ENCODE measurements at places on chromosomes 5 and 9. TPM values are rescaled to one million over a fixed set of nuclear protein-coding genes. Genes with fewer than 3 reads are reported as not detected.
A peak's percentile ranks its signal among the peaks of the same experiment; 100 is the strongest.

The SLC25A2 gene
- total RNA-seq, result not detected

The FAM151B gene
- 1.2 TPM for total RNA-seq

GRCh38 chr5:151925340-151925739 is 689 bp upstream of the GLRA1 start:
- no peak for DNase-seq
- no peaks in the 10 kb centered on the region for H3K4me1 ChIP-seq
- peak overlapping the region; percentile 57 for H3K4me3 ChIP-seq
- peaks cover 76% of the 10 kb centered on the region for H3K27me3 ChIP-seq
- peak overlapping the region; percentile 54 for H3K27ac ChIP-seq
- no peaks in the 10 kb centered on the region for H3K36me3 ChIP-seq

GRCh38 chr5:116970318-116970717 is 395.7 kb upstream of the SEMA6A start:
- H3K27ac ChIP-seq, result no peak overlapping the region
- DNase-seq, result no peak
- H3K4me1 ChIP-seq, result no peaks in the 10 kb centered on the region
- no peak overlapping the region for H3K4me3 ChIP-seq
- no peaks in the 10 kb centered on the region for H3K36me3 ChIP-seq

- H3K36me3 ChIP-seq, result no peaks in the 10 kb centered on the region
- no peak overlapping the region for H3K4me3 ChIP-seq
- H3K27me3 ChIP-seq, result no peaks in the 10 kb centered on the region
- H3K4me1 ChIP-seq, result no peaks in the 10 kb centered on the region
- H3K27ac ChIP-seq, result no peak overlapping the region
These were observed 237.8 kb upstream of the GAS1 start for GRCh38 chr9:87184956-87185642.

- no peak overlapping the region for H3K27ac ChIP-seq
- no peak for DNase-seq
- H3K4me3 ChIP-seq, result no peak overlapping the region
- peaks cover 4% of the 10 kb centered on the region for H3K4me1 ChIP-seq
- H3K27me3 ChIP-seq, result no peaks in the 10 kb centered on the region
- no peaks in the 10 kb centered on the region for H3K36me3 ChIP-seq
These were observed 14.0 kb upstream of the CHD1 start for GRCh38 chr5:98942847-98943246.

The DHX29 gene
- 28.7 TPM for total RNA-seq

DNA sequence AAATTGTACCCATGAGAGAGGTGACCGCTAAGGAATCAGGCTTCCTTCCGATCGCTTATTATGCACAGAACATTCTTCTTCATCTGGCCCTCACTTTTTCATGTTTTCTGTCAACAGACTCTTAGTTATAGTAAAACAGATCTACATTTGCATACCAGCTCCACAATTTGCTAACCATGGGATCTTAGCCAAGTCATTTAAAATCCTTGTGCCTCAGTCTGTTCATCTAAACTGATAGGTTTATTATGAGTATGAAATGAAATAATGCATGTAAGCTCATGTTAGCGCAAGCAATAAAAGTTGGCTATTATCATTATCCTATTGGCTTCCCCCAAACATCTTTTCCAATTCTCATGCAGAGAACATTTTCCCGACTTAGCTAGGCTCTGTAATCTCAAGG is 42.3 kb downstream of the FGF1 start:
- no peak overlapping the region for H3K27ac ChIP-seq
- no peaks in the 10 kb centered on the region for H3K27me3 ChIP-seq
- no peak for DNase-seq
- no peaks in the 10 kb centered on the region for H3K36me3 ChIP-seq
- H3K4me1 ChIP-seq, result no peaks in the 10 kb centered on the region

DNA sequence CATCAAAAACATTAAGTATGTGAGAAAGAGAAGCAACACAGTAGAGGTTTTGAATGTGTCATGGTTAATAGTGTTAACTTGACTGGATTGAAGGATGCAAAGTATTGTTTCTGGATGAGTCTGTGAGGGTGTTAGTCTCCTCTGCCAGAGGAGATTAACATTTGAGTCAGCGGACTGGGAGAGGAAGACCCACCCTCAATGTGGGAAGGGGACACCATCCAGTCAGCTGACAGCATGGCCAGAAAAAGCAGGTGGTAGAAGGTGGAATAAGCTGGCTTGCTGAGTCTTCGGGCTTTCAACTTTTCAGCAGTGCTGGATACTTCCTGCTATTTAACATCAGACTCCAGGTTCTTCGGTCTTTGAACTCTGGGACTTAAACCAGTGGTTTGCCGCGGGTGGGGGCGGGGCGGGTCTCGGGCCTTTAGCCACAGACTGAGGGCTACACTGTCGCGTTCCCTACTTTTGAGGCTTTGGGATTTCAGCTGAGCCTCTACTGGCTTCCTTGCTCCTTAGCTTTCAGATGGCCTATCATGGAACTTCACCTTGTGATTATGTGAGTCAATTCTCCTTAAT is 309.9 kb upstream of the ST8SIA4 start:
- no peaks in the 10 kb centered on the region for H3K36me3 ChIP-seq
- H3K27me3 ChIP-seq, result no peaks in the 10 kb centered on the region
- H3K4me1 ChIP-seq, result no peaks in the 10 kb centered on the region
- DNase-seq, result peak; percentile 61

- peaks cover 3% of the 10 kb centered on the region for H3K4me1 ChIP-seq
- no peaks in the 10 kb centered on the region for H3K27me3 ChIP-seq
- H3K36me3 ChIP-seq, result peaks cover 49% of the 10 kb centered on the region
- H3K4me3 ChIP-seq, result no peak overlapping the region
- H3K27ac ChIP-seq, result no peak overlapping the region
These were observed 3.5 kb downstream of the SPOUT1 start for GRCh38 chr9:128825923-128826700.

DNA sequence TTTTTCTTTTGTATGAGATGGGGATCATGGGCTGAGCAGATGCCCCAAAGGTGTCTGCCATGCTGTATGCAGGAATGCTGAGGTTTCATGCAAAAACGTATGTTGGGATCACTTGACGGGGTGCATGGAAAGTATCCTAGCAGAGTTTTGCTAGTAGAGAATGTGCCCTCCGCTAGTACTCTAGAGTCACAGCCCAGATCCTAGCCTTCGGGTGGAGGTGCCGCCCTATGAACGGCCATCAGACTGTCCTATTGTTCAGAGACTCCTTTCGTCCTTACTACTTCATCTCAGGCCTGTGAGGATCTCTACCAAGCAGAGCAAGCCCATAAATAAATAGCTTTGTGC is 69.6 kb upstream of the SPATA31E1 start:
- peaks cover 7% of the 10 kb centered on the region for H3K27me3 ChIP-seq
- H3K4me1 ChIP-seq, result no peaks in the 10 kb centered on the region
- no peak for DNase-seq

The KIF24 gene
- 2.5 TPM for total RNA-seq
